NCI-H510A (cell line): ENCODE measurements at places on chromosomes 4 and X.

DNA sequence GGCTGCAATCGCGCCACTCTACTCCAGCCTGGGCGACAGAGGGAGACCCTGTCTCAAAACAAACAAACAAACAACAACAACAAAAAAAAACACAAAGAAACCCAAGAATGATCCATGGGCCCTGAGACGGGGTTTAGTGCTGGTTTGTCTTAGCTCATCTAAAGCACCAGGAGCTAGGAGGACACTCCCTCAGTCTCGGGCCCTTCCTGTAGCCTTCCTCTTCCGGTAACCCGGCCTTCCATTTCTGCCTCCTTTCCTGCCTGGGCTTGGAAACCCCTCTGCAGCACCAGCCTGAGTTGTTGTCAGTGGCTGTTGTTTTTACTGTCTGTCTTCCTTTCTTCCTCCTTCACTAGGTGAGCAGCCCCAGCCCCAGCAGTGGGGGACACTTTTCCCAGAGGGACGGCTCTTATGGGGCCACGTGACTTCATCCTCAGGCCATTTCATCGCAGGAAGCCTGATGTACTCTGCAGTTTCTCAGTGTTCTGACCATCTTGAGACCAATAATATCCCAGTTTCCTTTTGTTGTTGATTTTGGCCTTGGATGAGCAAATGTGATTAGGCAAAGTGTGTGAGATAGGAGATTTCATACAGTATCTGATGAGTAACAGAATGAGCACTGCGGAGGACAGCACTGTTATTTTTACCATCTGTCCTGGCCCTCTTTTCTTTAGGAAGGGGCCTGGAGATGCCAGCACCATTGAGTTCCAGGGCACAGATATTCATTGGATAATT is 90.1 kb downstream of the ANAPC4 start:
- no peak for DNase-seq

- peak; percentile 67 for DNase-seq
Measured at GRCh38 chr4:54016504-54016903, 47.9 kb downstream of the CHIC2 start.

DNA sequence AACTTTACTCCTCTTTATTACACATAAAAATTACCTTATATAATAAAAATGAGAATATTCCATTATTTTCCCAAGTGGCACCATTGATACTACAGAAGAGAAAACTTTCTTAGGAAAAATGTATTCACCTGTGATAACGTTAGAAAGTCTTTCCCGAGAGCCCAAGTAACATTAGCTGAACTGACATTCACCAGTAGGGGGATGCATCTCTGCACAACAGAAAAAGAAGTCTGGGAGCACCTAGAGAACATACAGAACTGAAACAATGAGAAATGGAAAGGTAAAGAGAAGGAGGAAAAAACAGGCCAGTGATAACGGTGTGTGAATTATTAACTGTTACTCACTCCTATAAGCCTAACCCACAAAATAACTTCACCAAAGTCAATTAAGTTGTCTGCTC is 423.3 kb downstream of the CENPC start:
- DNase-seq: no peak

GRCh38 chrX:77597090-77597489 is 149.9 kb downstream of the FGF16 start:
- no peak for DNase-seq

DNA sequence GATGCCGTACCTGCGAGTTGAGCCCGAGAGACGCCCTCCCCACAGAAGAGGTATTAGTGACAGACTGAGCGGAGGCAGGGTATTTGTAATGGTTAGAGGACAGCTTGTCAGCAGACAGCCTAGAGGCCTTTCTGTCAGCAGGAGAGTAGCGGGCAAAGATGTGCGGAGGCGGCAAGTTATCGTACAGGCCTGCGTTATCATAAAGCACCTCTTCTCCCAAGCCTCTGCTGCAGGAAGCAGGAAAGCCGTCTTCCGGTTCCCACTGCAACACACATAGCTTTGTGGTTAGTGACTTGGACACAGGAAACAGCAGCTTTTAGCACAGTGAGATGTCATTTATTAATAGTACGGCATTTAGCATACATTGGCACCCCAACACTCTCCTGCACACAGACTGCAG is 158.3 kb downstream of the AFAP1 start:
- no peak for DNase-seq

DNA sequence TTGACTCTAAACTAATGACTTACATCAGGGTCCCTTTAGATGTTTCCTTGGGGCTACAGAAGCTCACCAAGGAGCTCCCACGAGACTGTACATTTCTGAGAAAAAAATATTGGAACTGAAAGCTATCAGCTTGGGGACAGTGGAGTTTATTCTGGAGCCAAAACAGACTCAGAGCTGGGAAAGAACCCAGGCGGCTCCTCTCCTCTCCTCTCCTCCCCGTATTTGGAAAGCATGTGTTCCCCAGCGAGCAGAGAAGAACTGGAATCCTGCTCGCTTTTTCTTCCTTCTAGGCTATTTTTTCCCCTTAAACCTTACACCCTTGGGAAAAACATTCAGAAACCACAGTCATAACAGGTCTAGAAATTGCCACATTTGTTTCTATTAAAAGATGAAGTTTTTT is 4.3 kb upstream of the MAP7D3 start:
- no peak for DNase-seq

DNA sequence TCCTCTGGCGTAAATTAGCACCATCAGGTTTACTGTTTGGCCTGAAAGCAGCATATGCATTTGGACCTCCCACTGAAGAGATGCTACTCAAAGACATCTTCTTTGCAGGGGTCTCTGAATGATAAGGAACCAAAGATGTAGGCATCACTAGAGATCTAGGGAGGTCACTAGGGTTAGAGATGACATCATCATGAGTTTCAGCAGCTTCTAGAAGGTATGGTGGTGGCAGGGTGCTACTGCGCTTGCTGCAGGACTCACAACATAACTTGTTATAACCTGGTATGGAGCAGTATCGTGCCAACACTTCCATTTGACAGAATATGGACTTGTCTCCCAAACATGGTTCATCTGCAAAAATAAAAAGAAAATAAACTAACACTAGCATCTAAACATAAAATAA is 251.6 kb downstream of the NPFFR2 start:
- no peak for DNase-seq

DNA sequence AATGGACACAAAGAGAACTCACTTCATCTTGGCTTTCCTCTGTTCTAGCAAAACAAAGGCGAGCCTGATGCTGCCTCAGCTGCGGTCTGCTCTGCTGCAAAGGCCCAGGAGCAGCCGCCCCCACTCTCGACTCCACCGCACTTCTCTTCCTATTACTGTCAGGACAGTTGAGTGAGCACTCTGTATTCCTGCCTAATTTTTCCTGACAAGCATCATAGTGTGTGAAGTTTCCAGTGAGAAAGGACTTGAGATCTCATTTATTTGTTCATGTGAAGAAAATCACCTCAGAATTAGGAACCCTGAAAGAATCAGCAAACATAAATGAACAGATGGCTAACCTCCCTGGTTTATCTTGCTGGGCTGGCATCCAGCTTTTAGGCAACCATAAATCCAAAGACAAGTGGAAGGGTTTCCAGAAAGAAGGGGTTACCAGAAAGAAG is 15.6 kb downstream of the SCARB2 start:
- DNase-seq: peak; percentile 73
